Natural killer cell (primary cell): ENCODE measurements at places on chromosomes 4 and X.

GRCh38 chrX:139647597-139647996, 60.4 kb downstream of the MCF2 start:
- DNase-seq = no peak

DNA sequence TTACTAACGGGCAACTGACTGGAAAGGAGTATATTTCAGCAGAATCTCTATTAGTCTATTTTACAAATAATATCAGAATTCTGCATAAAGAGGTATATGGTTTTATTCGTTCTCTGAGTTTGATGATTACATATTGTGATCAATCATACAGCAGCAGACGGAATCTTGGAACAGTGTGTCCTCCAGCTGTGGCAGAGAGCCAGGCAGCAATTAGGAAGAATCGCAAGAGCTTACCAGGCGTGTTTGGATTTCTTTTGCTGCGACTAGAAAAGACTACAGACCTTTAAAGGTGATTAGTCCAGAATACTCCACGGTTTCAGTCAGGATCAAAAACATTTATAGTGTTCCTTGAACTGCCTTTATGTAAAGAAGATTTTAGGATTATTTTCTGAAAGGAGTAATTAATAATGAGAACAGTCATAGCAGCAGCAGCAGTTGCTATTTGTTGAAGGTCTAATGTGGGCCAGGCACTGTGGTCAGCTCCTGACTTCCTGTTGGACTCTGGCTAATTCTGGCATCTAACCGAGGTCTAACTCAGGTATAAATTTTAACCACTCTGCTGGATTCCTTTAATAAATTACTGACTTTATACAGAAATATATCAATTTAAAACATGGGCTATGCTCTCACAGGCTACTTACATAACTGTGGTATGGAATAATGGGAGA, 225.3 kb upstream of the CXorf66 start:
- DNase-seq = no peak

DNA sequence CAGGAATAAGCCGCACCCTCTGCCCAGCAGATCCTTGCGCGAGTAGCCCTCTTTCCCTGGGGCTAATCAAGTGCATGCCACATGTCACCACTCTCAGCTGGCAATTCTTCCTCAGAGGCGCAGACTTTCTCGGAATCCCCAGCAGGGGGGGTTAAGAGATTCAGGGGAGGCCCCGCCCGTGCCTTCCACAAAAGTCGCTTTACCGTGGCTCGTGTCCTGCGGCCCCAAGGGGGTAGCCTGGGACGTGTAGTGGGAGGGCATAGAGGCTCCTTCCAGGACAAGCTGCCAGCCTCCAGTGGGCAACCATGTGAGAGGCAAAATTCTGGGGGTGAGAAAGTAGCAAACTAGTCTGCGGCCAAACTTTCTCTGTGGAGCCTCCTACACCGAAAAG, 652 bp downstream of the SRPX start:
- no peak for DNase-seq

GRCh38 chr4:73892966-73893365, 23.8 kb downstream of the CXCL1 start:
- no peak for DNase-seq

DNA sequence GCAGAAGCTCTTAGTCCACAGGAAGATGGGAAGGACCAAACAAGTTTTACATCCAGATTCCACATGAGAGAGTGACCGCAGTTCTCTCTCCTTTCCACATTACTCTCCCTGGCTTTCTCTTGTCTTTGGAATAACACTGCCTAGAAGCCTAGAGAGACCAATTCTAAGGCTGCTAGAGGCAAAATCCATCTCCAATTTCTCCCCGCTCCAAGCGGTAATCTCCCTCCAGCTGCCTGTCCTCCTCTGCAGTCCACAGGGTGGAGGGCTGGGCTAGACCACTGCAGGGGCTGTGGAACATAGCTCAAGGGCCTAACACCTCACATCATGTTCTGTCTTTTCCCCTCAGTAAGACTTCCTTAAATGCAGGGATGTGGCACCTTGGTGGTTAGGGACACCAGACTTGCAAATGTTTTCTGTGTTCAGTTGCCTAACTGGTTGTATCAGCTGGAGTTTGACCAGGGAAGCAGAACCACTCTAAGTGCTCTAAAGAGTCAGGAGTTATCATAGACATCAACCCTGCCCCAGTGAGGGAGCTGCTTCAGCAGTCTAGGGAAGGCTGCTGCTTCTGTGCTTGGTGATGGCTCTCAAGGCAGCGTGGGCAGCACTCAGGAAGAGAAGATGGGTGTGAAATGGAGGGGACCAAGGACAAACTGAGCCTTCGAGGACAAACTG, 423.1 kb downstream of the BCOR start:
- DNase-seq = no peak

GRCh38 chr4:1305261-1305711, 15.6 kb downstream of the MAEA start:
- no peak for DNase-seq

GRCh38 chr4:149999485-150000074, 78.7 kb upstream of the DCLK2 start:
- DNase-seq = peak; percentile 6

- no peak for DNase-seq
These were observed 86.8 kb downstream of the PDGFRA start for GRCh38 chr4:54315561-54316538.

DNA sequence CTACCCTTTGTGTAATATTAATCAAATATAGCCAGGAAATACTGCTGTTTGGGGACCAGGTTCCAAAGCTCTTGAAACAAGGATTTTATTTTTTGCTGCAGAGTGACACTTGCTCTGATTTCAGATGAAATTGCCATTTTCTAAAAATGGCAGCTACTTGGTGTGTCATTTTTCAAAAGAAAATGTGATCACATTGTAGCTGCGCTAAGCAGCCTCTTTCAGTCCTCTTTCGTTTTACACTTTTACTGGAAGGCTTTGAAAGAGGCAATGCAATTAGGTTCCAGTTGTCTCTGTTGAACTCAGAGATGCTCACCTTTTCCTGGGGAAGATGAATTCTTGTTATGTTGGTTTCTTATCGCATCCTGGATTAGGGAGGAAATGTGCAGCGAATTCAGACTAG, 85.1 kb downstream of the CT47B1 start:
- DNase-seq = no peak

DNA sequence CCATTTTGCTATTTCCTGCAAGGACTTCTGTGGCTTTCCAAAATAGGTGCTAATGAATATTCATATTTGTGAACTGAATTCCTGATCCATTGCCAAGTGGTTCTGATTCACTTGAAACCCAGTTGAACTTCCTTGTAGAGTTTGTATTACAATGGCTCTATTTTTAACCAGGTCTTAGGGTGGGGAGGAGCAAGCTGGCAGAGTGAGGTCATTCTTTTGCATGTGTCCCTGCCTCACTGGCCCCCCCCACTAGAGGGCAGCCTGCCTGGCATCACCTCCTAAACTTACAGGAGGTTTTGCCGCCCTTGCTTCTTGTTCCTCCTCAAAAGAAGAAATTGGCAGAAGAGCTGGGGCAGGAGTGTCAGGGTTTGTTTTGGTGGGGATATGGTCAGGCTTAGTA, 10.5 kb downstream of the PTTG2 start:
- DNase-seq = peak; percentile 69

GRCh38 chr4:134773497-134774000, 572.0 kb upstream of the PABPC4L start:
- DNase-seq = no peak

DNA sequence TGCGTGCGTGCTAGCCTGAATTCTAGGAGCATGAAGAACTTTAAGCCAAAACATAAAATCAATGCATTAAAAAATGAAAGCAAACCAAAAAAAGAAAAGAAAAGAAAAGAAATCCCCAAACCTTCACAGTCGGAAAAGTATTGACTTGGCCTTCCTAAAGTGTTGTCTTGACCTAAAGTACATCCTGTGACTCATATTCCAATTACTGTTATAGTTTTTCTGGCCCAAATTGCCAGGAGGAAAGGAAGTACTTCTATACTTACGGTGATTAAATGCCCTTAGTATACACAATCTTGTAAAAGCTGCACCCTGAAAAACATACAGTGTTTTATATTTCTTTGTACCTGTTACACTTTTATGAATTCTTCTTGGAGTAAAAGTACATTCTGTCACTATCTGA, 512.8 kb downstream of the ANKRD50 start:
- DNase-seq = no peak

GRCh38 chrX:114508756-114509155, 75.1 kb upstream of the HTR2C start:
- no peak for DNase-seq

- DNase-seq = peak; percentile 94
These were observed at the start of gene PPA2 for GRCh38 chr4:105473324-105474098. TSS of gene PPA2 (minus strand) at chr4:105474062. CDS start at chr4:105474050, 12 bp downstream.
